Endothelial cell of umbilical vein (primary cell): ENCODE measurements at places on chromosomes 11 and 22.

- DNase-seq = no peak
These were observed 128.2 kb downstream of the SLC17A6 start for GRCh38 chr11:22466351-22466750.

DNA sequence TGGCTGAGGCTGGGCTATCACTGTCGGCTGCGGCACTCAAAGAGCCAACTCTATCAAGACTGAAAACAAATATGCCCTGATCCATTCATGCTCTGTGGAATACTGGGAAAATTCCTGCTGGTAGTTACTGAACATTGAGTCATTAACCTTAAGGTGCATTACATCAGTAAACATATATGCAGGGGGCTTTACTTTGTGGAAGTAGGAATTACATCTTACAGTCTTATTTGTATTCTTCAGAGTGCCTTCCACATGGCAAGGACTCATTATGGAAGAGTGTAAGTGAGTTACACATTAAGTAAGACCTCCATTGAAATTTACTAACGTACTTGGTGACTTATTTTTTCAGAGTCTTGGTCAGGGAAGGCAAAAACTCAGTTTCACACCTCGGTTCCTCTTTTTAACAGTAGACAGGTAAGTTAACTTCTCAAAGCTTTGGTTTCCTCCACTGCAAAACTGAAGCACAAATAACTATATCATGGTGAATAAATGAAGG lies 4.5 kb downstream of the OR5B21 start:
- no peak for DNase-seq

DNA sequence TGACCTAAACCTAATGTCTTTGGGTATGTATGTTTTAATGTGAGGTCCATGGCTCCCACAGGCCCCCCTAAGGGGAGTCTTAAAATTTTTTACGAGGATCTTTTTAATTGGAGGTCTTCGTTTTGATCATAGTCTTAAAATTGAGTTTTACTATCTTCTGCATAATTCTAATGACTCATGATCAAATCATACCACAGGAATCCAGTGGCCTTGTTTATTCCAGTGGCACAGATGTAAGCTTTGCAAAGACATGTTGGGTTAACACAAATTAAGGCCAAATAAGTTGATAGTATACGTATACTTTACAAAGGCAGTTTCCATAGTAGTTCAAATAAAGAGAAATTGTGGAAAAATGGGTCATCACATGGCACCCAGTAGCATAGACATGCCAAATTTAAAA lies 33.9 kb upstream of the FJX1 start:
- DNase-seq = no peak

- DNase-seq = peak; percentile 79
These were observed 2.0 kb upstream of the UBXN1 start for GRCh38 chr11:62680825-62681240.

- no peak for DNase-seq
These were observed 37.1 kb upstream of the SUSD2 start for GRCh38 chr22:24144056-24144777.

- no peak for DNase-seq
These were observed 2221.9 kb upstream of the RAG2 start for GRCh38 chr11:38819981-38820380.

DNA sequence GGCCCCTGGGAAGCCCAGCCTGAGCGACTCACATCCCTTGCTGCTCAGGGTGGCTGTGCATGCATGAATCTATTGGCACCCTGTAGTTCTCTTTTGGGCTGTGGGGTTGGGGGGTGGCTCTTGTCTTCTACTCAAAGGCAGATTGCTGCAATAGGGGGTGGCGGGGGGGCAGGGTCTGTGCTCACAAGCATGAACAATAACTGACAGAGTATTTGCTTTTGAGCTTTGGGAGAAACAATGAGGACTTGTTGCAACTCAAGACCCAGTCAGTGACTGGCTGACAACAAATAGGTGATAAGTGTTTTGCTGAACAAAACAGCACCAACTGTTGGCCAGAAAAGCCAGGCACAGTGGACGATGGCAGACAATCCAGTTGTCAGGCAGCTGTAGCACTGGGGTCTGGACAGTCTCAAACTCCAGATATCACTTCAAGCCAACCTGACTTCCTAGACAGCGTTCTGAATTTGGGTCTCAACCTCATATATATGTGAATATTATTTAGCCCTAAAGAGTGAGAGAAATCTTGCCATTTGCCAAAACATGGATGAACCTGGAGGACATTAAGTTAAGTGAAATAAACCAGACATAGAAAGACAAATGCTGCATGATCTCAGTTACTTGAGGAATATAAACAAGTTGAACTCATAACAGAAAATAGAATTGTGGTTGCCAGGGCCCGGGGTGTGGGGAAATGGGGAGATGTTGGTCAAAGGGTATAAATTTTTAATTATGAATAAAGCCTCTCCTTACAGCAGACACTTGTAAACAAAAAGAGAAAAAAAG lies 61.7 kb downstream of the ME3 start:
- DNase-seq = no peak

DNA sequence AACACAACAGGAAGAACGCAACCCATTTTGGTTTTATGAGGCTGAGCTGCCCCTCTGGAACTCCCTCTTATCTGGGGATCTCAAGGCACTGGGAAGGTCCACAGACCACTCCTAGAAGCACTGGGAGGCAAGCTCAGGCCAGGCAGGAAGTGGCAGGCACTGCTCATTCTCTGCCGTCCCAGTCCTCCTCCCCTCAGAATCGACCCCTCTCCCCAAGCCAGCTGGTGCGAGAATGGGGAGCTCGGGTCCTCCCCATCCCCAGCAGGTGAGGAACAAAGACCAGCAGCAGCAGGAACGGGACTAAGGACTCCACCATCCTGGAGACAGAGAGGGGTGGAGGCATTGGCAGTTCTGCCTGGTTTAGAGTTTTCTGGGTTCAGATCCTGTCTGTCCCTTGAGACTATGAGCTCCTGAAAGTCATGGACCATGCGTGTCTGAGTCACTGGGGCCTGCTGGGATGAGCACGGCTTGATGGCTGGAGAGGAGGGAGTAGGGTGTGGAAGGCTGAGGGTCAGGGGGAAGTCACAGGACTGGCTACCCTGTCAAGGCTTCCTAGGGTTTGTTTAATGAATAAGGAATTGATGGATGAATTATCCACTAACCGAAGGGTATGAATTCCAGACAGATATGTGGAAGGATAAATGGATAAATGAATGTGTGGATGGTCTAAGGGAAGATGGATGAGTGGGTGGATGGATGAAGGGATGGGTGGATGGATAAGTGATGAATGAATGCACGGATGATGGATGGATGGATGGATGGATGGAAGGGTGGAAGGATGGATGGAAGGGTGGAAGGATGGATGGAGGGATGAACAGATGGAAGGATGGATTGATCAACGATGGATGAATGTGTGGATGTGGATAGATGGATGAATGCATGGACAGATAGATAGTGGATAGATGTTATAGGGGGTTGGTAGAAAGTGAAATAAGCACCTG lies 6.4 kb downstream of the MYEOV start:
- no peak for DNase-seq

DNA sequence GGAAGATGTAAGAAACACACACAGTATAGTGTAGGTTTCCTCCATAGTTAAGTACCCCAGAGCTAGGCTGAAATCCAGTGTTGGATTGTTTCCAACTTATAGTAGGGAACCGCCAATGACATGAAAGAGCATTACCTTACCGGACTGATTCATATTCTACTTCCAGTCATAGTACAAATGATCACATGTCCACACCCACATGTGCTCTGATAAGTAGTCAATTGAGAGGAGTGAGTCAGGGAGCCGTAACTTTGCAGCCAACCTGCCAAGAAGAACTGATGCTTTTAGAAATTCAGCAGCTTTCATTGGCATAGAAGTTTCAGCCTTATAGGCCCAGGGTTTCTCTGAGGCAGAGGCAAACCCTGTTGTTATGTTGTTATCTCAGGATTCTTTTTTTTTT lies 240.6 kb downstream of the ETS1 start:
- peak; percentile 38 for DNase-seq

- DNase-seq = peak; percentile 44
These were observed 30.9 kb upstream of the WNT7B start for GRCh38 chr22:46007848-46008261.

DNA sequence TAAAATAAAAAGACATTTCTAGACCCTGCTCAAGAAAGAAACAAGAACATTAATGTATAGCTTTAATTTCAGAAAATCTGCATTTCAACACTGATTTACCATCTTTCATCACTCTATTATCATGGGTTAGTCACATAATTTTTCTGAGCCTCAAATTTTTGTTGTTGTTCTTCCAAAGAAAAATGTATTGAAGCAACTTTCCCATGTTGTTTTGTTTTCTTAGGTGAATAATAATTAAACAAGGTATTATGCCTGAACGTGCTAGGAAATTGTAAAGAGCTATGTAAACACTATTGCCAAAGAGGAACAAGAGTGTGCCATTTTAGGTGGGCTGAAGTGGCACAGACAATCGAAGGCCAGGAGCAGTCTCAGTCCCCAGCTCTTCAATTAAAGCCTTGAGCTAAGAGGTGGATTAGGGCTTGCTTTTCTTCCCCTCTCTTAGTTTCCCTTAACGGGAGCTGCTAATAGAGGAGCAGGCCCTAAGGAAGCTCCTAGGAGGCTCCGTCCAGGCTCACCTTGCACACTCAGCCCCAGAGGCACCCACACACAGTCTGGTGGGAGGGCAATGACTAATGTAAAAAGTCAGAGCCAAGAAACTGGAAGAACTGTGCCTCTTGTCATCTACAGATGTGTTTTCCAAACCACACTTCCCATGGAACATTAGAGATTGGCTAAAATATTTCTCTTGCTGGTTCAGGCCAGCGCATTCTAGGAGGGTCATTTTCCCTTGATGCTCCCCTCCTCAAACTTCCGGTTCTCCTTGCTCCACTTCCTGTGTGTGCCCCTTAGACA lies 8.8 kb upstream of the UBASH3B start:
- DNase-seq = no peak
